ENCODE measurements at places on chromosomes 7 and 10.
A peak's percentile ranks its signal among the peaks of the same experiment; 100 is the strongest.

- H3K4me3 ChIP-seq, result no peak overlapping the region
- H3K27ac ChIP-seq, result no peak overlapping the region
- DNase-seq, result no peak
- H3K4me1 ChIP-seq, result no peaks in the 10 kb centered on the region
- no peaks in the 10 kb centered on the region for H3K36me3 ChIP-seq
Measured at GRCh38 chr7:30091491-30091912, 43.3 kb upstream of the MTURN start.

- no peak overlapping the region for H3K4me3 ChIP-seq
- no peak overlapping the region for H3K27ac ChIP-seq
- no peaks in the 10 kb centered on the region for H3K4me1 ChIP-seq
- DNase-seq, result no peak
Measured at GRCh38 chr10:75427951-75428350, 3.5 kb upstream of the LRMDA start.

DNA sequence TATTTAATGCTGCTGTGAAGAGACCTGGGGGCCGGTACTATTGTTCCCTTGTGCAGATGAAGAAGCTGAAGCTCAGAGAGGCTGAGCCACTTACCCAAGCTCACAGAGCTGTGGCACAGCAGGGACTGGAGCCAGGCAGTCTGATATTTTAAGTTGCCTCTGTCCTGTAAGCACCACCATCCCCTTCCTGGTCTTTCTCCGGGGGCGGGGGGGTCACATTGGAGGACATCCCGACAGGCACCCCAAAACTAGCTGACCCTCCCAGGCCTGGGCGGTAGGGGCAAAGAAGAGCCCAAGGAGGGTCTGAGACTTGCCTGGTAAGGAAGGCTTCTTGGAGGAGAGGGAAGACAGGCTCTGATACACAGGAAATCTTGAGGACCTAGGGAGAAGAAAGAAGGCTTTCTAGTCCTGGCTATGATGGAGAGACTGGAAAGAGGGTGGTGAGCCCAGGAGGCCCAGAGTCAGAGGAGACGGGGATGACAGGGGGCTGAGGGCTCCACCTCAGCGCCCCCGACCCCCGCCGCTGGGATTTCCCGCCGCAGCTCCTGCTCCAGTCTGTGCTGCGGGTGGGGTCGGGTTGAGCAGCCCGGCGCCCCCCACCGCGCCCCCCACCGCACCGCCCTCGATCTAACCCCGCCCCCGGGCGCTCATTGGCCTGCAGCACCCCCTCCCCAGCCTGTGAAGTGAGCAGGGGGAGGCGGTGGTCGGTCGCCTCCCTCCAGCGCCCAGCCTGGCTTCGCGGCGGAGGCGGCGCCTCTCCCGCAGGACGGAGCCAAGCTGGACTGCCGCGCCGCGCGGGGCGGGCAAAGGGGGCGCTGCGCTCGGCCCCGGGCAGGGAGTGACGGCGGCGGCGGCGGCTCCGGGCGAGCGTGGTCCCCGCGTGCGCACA lies at the start of gene ADCYAP1R1:
Gene ADCYAP1R1, plus strand, starts transcription at position 711 of the 889 bp plus-strand sequence. CDS start 10,957 bp downstream, outside the sequence.
- H3K27ac ChIP-seq, result no peak within 1 kb of the TSS
- no peaks in the 10 kb centered on the region for H3K4me1 ChIP-seq
- H3K27me3 ChIP-seq, result no peaks in the 10 kb centered on the region
- DNase-seq, result no peak

GRCh38 chr7:8418629-8419245 lies 14.7 kb upstream of the NXPH1 start:
- peak; percentile 53 for DNase-seq
- no peaks in the 10 kb centered on the region for H3K4me1 ChIP-seq
- no peak overlapping the region for H3K4me3 ChIP-seq
- no peaks in the 10 kb centered on the region for H3K36me3 ChIP-seq
- no peaks in the 10 kb centered on the region for H3K27me3 ChIP-seq

- no peak overlapping the region for H3K27ac ChIP-seq
- DNase-seq, result no peak
- no peaks in the 10 kb centered on the region for H3K4me1 ChIP-seq
Measured at GRCh38 chr7:77982926-77983550, 184.5 kb downstream of the PHTF2 start.

GRCh38 chr7:16651396-16652239 lies 5.6 kb downstream of the BZW2 start:
- H3K4me3 ChIP-seq, result no peak overlapping the region
- H3K4me1 ChIP-seq, result peaks cover 45% of the 10 kb centered on the region
- no peaks in the 10 kb centered on the region for H3K27me3 ChIP-seq
- DNase-seq, result no peak
- H3K27ac ChIP-seq, result no peak overlapping the region

Measured in CD8-positive, alpha-beta memory T cell (primary cell).